Effector memory CD8-positive, alpha-beta T cell (primary cell): ENCODE measurements at places on chromosomes 12 and 14.

DNA sequence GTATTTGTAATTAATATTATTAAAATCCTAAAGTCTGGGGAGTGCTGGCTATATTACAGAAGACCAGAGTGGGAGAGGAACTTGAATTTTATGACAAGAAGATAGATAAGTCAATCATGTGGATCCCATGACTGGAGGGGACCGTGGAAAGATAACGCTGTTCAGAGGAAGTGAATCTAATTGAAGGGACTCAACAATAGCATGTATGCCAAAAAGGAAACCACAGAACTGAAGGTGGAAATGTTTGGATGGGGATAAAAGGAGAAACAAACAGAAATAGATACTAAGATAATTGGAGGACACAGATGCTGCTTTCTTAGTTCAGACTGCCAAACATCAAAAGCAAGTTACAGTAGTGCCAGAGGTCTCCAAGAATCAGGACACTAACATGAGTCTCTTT, 21.1 kb downstream of the OR6J1 start:
- peaks cover 8% of the 10 kb centered on the region for H3K27me3 ChIP-seq
- DNase-seq: no peak
- no peaks in the 10 kb centered on the region for H3K36me3 ChIP-seq

DNA sequence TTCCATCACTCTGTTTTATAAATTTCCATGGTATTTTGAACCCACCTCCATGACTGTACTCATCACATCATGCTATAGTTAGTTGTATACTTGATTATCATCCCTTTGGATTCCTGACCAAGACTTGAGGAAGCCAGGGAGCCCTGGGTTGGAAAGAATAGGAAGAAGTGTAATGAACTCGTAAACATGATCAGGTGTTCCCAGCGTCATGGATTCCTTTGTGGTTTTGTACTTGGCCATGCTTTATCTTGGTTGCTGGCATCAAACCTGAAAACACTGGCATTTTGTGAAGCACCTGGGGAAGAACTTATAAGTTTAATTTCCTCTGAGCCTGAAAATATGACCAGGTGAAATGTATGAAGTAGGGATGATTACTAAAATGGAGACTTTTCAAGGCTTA, 76.4 kb downstream of the CHST11 start:
- no peaks in the 10 kb centered on the region for H3K27me3 ChIP-seq
- H3K4me3 ChIP-seq: no peak overlapping the region
- peaks cover 8% of the 10 kb centered on the region for H3K36me3 ChIP-seq
- DNase-seq: no peak
- H3K4me1 ChIP-seq: peaks cover 88% of the 10 kb centered on the region

DNA sequence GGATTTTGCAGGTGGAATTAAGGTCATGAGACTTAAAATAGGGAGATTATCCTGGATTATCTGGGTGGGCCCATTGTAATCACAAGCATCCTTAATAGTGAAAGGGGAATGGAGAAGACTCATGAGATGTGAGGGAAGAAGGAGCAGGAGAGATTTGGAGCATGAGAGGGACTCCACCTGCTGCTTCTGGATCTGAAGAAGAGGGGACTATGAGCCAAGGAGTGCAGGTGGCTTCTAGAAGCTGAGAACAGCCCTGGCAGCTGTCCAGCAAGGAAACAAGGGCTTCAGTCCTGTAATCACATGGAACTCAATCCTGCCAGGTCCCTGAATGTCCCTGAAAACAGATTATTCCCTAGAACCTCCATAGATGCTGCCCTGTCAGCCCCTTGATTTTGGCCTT, 67.8 kb downstream of the PELI2 start:
- H3K27ac ChIP-seq: no peak overlapping the region
- DNase-seq: no peak
- peaks cover 3% of the 10 kb centered on the region for H3K36me3 ChIP-seq
- no peaks in the 10 kb centered on the region for H3K27me3 ChIP-seq
- no peak overlapping the region for H3K4me3 ChIP-seq

- H3K36me3 ChIP-seq: no peaks in the 10 kb centered on the region
- peaks cover 7% of the 10 kb centered on the region for H3K27me3 ChIP-seq
- no peak overlapping the region for H3K4me3 ChIP-seq
- no peaks in the 10 kb centered on the region for H3K4me1 ChIP-seq
- no peak overlapping the region for H3K27ac ChIP-seq
- no peak for DNase-seq
These were observed 215.7 kb downstream of the KIF21A start for GRCh38 chr12:39227218-39227617.

DNA sequence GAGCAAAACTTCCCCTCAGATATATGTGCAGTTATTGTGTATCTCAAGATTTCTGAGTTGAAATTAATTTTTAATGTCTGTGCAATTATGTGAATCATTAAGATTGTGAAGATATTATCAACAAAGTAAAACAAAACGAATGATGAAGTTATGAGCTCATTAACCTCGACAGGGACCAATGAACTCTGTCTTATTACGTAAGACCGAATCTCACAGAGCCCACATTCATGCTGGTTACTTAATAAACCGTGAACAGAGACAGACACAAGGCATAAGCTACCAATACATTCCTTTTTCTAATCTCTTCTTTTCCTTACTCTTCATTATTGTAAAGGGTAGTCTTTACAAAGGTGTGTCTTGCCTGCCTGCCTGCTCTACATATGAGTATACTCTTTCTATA, 568.7 kb downstream of the RPS29 start:
- H3K4me1 ChIP-seq: no peaks in the 10 kb centered on the region
- no peaks in the 10 kb centered on the region for H3K36me3 ChIP-seq
- no peak for DNase-seq
- H3K27ac ChIP-seq: no peak overlapping the region
- no peaks in the 10 kb centered on the region for H3K27me3 ChIP-seq
